ENCODE measurements at places on chromosomes 16 and 17.

DNA sequence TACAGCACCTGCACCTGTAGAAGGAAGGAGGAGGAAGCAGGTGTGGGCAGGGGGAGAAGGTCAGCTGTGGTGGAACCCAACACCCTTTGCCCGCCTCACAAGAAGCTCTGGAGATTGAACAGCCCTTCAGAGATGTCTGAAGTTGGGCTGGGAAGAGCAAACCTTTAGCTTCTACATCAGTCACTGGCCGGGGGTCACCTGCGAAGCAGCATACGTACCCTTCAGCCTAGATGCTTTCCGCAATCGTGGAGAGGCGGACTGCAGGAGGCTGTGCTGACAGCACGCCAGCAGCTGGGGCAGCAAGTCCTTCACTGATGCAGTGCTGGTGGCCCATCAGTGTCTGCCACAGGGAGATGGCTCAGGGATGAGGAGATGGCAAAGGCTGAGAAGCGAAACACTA, 5.2 kb upstream of the HS3ST3B1 start:
- no peak for DNase-seq

DNA sequence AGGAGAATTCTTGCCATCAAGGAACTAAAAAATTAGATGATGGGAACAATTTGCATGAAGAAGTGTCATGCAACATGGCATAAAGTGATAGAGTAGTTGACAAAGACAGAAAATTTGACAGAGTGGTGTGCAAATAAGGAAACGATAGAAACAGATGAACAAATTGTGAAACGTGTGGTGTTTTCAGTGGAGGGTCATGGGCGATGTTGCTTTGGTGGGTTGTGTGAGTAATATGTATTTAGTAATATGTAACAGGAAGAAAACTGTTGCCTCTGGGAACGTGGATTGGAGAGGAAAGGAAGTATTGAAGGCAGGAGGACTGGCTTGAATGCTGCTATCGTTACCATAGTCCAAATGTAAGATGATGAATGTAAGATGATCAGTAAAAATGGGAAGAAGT, 3.6 kb downstream of the COX10 start:
- no peak for DNase-seq

DNA sequence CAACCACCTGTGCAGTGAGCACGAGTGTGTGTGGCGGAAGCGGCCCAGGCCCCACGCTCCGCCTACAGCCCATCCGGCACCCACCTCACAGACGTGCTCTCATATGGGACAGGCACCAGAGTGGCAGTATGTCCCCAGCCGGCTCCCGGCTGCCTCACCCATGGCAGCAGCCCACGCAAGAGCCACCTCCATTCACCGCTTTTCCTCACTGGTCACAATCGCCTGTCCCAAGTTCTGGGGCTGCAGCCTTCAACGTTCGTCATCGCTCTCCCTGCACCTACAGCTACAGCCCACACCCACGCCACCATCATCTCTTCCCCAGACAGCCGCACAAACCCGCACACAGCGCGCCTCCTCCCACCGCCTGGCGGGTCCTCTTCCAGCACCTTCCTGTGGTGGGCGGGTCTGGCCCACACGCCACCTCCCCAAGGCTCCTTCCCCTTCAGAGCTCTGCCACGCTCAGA, 17.5 kb upstream of the TRAP1 start:
- no peak for DNase-seq

- DNase-seq = no peak
Measured at GRCh38 chr17:45770632-45771270, 13.4 kb upstream of the CRHR1 start.

DNA sequence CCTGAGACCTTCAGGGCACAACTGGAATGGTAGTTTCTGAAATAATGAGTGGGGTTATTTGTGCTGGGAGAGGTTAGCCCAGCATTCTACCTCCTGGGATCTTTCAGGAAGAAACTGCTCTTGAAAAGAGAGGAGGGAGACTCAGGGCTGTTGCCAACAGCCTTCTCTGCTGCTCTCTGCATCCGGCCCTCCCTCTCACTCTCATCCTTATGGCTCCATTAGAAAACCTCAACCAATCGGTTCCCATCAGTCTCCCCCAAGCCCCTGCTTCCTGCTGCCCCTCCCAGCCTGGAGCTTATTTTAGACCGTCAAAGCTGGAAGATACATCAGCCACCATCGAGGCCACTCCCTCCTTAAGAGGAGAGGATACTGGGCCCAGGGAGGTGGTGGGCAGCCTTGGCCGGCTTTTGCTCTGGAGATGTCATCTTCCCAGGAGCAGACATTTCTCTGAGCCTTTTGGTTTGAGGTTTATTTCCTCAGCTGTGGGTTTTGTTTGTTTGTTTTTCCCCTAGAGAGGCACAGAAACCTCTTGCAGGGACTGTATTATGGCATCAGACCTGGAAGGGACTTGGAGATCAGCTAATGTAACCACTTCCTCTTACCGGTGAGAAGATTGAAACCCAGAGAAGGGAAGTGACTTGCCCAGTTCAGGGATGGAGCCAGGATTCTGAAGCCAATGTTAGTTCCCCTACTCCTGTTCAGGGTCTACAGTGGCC, 2.7 kb downstream of the MPRIP start:
- no peak for DNase-seq

DNA sequence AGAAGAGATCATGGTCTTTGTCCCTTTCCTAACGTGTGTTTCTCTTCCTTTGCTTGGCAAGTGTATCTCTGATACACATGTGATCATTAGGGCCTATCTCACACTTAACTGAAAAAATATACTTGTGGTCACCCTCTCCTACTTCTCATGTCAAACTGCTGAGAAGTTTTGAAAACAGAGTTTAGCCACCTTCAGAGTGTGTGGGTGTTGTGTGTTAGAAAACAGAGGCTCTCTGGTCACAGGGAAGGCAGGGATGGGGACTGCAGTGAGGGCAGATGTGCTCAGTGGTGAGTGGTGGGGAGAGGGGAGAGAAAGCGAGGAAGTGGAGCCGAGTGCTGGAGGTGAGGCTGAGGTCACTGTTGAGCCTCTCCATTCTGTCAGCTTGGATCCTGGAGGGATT, 29.4 kb downstream of the GRB7 start:
- no peak for DNase-seq

DNA sequence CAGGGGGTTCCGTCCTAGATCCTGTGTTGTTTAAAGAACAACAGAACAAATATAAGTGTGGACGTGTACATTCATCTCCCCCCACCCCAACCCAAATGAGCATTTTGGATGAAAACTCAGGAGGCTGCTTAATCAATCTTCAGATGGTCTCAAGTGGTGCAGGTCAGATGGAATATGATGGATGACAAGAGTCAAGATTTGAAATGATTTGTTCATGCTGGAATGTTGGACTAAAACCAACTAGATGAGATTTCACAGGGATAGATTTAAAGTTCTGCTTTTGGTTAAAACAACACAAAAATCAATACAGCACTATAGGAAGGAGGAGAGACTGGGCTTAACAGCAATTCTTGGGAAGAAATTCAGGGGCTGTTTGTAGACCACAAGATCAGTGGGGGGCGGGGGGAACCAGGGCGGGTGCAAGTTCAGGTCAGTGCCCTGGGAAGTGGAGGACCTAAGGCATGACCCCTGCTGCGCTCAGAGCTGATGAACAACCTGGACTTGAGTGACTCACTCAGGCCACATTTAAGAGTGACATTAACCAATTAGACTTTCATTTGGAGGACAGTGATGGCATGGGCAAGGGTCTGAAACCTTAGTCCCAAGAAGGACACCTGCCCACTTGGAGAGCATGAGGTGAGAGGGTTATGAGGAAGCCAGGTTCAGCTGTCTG, 15.1 kb downstream of the TTYH2 start:
- DNase-seq = no peak

GRCh38 chr16:1541293-1542165, 8.1 kb downstream of the TMEM204 start:
- no peak for DNase-seq

GRCh38 chr16:27258241-27258734, 10.3 kb downstream of the NSMCE1 start:
- DNase-seq = no peak

DNA sequence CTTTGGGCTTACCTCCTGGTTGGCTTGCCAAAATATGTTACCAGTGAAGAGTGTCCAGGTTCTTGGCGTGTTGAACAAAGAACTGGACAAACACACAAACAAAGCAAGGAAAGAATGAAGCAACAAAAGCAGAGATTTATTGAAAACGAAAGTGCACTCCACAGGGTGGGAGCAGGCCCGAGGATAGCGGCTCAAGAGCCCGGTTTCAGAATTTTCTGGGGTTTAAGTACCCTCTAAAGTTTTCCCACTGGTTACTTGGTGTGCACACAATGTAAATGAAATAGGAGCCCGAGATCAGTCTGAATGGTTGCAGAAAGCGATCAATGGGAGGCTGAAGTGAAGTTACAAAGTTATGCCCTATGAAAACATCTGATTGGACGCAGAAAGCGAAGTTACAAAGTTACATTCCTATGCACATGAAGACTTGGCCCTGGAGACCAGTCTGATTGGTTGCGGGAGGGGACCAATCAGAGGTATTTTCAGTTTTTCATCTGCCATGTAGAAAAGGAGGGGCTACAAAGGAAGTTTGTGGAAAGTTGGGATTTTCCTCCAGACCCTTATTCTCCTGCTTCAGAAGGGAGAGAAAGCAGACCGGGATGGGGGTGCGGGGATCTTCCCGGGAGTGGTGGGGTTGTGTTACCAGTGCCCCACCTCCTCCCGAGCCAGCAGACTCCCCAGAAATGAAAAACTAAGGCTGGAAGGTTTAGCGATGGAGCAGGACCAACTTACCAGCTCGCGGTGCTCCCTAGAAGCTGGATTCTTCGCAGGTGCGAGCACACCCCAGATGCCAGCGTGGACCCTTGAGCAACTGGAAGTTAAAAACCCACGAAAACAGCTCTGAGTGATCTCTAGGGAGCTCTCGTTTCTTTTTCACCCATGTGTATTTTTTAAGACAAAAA, at the start of gene SLFN12:
SLFN12 (minus strand) TSS at position 325 of the 899 bp plus-strand sequence. CDS start 9,472 bp downstream, outside the sequence.
- DNase-seq = peak; percentile 33

DNA sequence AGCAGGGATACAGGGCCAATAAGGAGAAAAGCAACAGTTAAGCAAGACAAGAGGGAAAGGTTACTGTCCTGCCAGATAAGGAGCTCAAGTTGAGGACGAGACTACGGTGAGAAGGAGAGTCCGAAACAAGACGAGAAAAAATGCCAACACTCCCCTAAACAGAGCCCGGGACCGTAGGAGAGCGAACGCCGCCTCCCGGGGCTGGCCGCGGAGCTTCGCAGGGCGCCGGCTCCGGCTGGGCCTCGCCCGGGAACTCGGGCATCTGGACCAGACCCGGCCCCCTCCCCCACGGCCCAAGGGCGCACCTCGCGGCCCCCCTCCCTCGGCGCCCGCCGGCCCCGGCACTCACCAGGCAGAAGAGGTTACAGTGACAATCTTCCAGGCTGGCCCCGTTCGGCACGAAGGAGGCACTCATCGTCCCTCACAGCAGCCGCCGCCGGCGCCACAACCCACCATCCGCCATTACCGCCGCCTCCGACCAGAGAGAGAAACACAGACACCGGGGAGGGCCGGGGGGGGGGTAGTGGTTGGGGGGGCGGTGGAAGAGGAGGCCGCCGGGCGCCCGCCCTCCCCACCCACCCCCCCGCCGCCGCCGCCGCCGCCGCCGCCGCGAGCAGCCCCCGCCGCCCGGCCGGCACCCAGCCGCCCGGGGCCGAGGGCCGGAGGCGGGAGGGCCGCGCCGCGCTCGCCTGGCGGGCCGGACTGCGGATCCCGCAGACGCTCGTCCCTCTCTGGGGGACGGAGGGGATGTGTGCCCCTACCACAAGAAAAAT, at the start of gene MED13:
MED13 (minus strand) TSS at position 488 of the 773 bp plus-strand sequence; CDS start at position 415, 73 bp downstream.
- peak; percentile 50 for DNase-seq

DNA sequence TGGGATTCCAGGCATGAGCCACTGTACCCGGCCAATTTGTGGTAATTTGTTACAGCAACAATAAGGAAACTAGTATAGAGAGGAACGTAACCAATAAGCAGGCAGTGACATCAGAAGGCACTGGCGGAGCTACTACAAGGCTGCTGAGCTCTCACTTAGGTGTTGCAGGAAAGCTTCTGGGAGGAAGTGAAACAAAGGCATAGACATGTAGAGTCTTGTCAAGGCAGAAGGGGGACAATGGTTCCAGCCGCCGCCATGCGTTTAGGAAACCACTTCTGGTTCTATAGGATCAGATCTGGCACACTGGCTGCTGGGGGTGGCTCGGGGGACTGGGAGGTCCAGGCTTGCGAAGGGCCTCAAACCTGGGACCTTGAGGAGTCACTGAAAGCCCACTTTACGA, 9.4 kb upstream of the CPSF4L start:
- DNase-seq = no peak

DNA sequence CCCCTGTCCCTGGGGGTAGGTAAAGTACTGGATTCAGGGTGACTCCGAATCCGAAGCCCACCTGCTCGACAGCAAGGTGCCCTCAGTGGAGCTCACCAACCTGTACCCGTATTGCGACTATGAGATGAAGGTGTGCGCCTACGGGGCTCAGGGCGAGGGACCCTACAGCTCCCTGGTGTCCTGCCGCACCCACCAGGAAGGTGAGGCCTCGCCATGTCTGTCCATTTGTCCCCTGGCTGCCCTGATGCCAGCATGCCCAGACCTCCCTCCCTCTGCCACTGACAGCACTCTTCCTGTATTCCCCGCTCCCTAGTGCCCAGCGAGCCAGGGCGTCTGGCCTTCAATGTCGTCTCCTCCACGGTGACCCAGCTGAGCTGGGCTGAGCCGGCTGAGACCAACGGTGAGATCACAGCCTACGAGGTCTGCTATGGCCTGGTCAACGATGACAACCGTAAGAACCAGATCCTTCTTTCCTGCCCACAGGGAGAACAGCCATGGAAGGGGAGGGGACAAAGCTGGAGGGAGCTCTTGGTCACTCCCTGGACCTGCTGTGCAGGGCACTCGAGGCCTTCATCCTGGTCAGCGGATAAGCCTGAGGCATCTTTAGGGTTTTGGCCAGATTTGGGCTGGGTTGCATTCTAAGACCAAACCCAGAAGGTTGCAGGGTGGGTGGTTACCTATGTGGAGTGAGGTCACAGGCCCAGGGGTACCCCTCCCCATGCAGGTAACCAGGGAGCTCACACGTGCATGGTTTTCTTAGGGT, 14.2 kb downstream of the GALK1 start:
- DNase-seq = no peak

- no peak for DNase-seq
Measured at GRCh38 chr16:49574826-49575225, 201.2 kb downstream of the C16orf78 start.

DNA sequence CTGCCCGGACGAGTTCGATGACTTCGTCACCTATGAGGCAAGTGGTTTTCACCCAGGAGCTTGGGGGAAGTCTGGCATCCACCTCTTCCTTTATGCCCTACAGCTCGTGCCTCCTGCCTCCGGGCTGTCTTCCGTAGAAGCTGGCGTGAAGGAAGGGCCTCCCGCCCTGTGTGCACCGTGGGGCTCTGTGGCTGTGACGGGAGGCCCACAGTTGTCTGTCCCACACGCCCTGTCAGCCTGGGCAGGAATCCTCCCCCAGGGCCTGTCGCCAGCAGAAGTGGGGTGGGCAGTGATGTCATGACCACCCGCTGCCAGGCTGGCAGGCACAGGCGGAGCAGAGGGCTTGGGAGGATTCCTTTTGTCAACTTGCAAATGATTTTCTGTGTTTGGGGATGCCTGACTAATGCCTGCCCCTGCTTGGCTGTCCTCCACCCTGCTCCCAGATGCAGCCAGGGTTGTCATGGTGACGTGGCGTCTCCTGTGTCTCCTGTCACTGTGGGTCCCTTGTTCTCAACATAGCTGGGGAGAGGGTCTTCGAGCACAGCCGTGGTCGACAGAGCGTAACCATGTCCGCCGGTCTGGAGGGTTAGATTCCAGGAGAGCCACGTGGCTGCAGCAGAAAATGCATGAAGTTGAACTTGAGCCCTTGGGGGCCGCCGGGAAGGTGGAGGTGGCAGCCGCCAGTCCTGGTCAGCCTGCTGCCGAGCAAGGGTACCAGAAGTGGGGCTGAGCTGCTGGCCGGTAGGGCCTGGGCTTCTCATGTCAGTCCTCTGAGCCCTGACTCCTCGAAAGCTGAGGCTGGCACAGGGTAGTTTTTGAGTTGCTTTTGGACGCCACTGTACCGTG, 46.1 kb downstream of the RAB11FIP3 start:
- no peak for DNase-seq

Data from activated CD4-positive, alpha-beta T cell treated with anti-CD3 and anti-CD28 coated beads, Interleukin-2, amount 50 U/mL, for 4 hours (primary cell).